ENCODE measurements at places on chromosomes 11 and 22.

GRCh38 chr11:69348414-69349235 is 54.7 kb downstream of the MYEOV start:
- no peak for DNase-seq

- no peak for DNase-seq
These were observed 5.5 kb downstream of the KMT2A start for GRCh38 chr11:118441770-118442275.

DNA sequence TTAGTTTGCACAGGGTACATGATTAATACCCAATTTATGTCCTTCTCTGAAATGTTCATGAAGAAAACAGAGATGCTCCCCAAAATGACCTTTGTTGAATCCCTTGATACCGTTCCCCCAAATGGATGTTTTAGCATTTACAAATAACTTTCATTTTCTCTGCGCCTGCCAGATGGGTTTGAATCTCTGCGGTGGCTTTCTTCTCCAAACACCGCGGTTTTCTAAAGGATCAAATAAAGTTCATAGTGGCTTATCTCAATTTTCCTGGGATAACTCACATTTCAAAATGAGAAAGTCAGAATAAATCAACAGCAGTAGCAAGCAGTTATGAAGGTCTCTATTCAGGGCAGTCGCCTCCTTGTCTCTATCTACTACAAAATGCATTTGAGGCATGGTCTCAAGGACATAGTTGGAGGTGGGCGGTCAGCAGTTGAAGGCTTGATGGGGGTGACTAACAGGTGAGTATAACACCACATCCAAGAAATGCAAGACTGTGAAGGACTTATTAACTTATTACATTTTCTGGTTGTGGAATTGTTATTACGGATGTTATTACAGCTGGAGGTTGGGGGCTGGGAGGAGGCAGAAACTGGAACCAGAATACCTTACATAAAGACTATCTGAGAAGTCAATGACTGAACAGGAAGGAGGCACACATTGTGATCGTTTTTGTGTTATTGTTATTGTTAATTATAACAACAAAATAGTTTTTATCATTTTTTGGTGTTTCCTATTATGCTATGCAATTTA is 1513.3 kb downstream of the FAM181B start:
- DNase-seq, result no peak

GRCh38 chr22:28983190-28983589 is 78.4 kb downstream of the C22orf31 start:
- no peak for DNase-seq

GRCh38 chr11:121589946-121590537 is 137.3 kb upstream of the SORL1-AS1 start:
- DNase-seq, result peak; percentile 13

DNA sequence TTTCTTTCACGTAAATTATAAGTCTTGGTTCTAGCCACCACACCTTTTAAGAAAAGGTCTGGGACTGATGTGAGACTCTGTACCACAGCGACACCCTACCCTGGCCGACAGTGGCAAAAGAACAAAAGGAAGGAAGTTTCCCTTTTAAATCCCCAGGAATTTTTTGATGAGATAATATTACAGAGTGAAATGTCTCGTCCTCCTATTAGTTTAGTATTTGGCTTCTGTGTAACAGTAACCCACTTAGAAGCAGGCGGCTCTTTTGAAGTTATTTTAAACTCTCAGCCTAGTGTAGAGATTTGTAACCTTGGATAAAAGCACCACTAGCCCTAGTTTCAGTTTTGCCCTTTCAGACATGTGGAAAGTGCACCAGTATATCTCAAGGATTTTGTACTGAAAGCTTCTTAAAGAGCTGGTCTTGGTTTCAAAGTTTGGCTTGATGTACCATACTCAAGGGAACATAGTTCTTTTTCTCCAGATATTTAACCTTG is 84.1 kb downstream of the C22orf31 start:
- DNase-seq, result no peak

DNA sequence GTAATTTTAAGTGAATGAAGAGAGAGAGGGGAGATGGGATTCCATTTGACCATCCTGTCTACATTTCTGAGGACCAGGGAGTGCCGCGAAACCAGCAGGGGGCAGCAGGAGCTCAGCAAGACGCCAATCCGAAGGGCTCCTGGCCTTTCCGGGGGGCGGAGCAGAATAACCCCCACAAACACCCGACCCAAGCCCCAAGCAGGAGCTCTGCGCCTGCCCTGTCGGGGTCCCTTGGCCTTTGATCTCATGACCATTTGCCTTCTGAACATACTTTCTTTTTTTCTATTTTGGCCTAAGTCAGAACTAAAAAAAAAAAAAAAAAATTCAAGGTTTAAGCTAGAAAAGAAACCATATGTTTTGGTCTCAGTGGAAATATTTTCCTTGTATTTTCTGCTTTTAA is 21.9 kb upstream of the SCN2B start:
- DNase-seq, result peak; percentile 71

GRCh38 chr11:100980156-100980555 is 149.5 kb downstream of the PGR start:
- no peak for DNase-seq

DNA sequence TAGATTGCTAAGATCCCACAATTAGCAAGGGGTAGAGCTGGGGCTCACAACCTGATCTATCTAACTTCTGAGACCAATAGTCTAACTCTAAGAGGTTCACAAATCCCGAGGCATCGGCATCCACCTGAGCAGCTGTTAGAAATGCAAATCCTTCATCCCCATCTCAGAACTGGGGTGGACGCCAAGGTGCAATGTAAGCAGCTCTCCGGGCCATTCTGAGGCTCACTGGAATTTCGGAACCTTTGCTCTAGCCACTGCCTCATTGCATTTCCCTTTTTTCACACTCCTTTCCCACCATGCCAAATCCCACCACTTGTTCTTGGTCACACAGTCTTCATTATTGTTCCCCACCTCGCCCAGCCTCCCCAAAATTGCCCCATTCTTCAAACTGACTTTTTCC is 29.8 kb downstream of the MAML2 start:
- no peak for DNase-seq

- DNase-seq, result no peak
These were observed 67.0 kb upstream of the AMPD3 start for GRCh38 chr11:10388101-10388500.

- no peak for DNase-seq
These were observed 69.2 kb downstream of the PRSS23 start for GRCh38 chr11:86869531-86869930.
